GM23248 (cell line): ENCODE measurements at places on chromosomes 1 and 21.
A peak's percentile ranks its signal among the peaks of the same experiment; 100 is the strongest.

GRCh38 chr1:206079135-206079534 lies 26.2 kb downstream of the RHEX start:
- no peak for DNase-seq

GRCh38 chr1:26811057-26811456 lies 15.4 kb upstream of the ZDHHC18 start:
- no peak for DNase-seq

- DNase-seq = no peak
Measured at GRCh38 chr1:46592823-46593222, 11.2 kb downstream of the MKNK1 start.

DNA sequence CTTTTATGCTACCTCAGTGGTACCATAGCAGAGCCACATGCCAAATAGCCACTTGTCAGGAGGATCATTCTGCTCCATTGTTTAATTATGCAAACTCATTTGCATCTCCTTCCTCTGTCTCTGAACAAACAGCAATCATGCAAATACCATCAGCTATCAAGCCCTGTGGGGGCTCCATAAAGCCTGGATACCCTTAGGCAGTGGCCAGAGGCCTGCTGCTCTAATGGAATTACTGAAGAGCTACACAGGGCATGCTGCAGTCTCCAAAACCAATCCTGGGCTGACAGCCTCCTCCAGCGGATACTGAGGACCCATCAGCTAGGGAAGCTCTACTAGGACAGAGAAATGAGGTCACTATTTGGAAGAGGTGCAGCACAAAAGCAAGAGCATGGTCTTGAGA lies 376.3 kb downstream of the KCNH1 start:
- DNase-seq = no peak

GRCh38 chr1:40792036-40792435 lies 8.4 kb downstream of the KCNQ4 start:
- DNase-seq = no peak

GRCh38 chr1:64269558-64269884 lies 66.1 kb downstream of the UBE2U start:
- no peak for DNase-seq

- no peak for DNase-seq
Measured at GRCh38 chr1:113291777-113292602, 98.3 kb upstream of the MAGI3 start.

GRCh38 chr21:39384674-39385298 lies 35.9 kb upstream of the HMGN1 start:
- peak; percentile 23 for DNase-seq

GRCh38 chr1:7263021-7263960 lies 478.0 kb downstream of the CAMTA1 start:
- DNase-seq = no peak
